SK-N-SH (cell line): ENCODE measurements at places on chromosomes 6 and 20. TPM values are rescaled to one million over a fixed set of nuclear protein-coding genes. Genes with fewer than 3 reads are reported as not detected.

Gene SMLR1
- polyA plus RNA-seq, result 0.03 TPM in 1 of 2 replicates, not detected in the other

Gene SRMS
- polyA plus RNA-seq, result not detected in 2 replicates

- H3K4me3 ChIP-seq, result no peak overlapping the region
- no peak for DNase-seq
- H3K4me1 ChIP-seq, result no peaks in the 10 kb centered on the region
- no peak overlapping the region for H3K27ac ChIP-seq
- H3K27me3 ChIP-seq, result no peaks in the 10 kb centered on the region; the same call in 1 of the 2 replicates
- no peaks in the 10 kb centered on the region for H3K36me3 ChIP-seq
Observed at GRCh38 chr6:147839708-147840610, 331.5 kb downstream of the SAMD5 start.

DNA sequence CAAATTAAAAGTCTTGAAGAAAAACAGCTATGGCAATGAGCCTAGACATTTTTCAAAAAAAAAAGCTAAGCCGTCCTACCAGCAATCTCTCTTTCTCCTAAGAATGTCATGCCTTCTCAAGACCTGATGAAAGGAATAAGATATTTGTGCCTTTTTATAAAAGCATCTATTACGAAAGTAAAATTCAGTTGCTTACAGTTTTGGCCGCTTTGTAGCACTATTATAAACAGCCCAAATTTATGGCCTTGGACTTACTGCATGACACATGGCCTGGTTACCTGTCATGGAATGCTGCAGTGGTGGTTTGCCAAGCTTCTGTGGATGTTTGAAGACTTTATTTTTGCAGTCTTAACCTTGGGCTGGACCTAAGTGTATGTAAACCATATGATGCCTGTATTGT is 22.2 kb upstream of the VAPB start:
- no peak overlapping the region for H3K27ac ChIP-seq
- H3K36me3 ChIP-seq, result peaks cover 42% of the 10 kb centered on the region
- no peak overlapping the region for H3K4me3 ChIP-seq

- no peaks in the 10 kb centered on the region for H3K4me1 ChIP-seq
- no peaks in the 10 kb centered on the region for H3K27me3 ChIP-seq
- H3K36me3 ChIP-seq, result no peaks in the 10 kb centered on the region
- H3K4me3 ChIP-seq, result no peak overlapping the region
Observed at GRCh38 chr6:52157301-52157941, 28.8 kb upstream of the IL17A start.

DNA sequence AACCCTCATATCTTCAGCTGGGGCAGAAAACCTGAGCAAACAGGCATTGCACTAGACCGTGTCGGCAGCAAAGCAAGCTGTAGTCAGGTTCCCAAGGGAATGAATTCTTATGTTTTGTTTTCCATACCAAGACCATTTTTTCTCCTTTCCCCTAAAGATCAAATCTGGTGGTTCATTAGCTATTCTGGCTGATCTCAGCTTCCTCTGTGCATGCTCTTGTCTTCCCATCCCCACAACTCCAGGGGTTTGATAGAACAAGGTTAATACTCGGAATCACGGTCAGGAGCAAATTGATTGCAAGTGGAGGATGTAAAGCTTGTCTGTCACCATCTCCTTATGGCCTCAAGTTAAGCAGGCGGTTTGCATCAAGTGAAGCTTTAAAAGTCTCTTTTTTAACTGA is 778.8 kb downstream of the KIF16B start:
- H3K36me3 ChIP-seq, result no peaks in the 10 kb centered on the region

Gene NFATC2
- 0.13 and 0.36 TPM in 2 replicates for polyA plus RNA-seq

Gene PNPLA1
- polyA plus RNA-seq, result not detected in 2 replicates

Gene RSPO3
- polyA plus RNA-seq, result not detected in 2 replicates

DNA sequence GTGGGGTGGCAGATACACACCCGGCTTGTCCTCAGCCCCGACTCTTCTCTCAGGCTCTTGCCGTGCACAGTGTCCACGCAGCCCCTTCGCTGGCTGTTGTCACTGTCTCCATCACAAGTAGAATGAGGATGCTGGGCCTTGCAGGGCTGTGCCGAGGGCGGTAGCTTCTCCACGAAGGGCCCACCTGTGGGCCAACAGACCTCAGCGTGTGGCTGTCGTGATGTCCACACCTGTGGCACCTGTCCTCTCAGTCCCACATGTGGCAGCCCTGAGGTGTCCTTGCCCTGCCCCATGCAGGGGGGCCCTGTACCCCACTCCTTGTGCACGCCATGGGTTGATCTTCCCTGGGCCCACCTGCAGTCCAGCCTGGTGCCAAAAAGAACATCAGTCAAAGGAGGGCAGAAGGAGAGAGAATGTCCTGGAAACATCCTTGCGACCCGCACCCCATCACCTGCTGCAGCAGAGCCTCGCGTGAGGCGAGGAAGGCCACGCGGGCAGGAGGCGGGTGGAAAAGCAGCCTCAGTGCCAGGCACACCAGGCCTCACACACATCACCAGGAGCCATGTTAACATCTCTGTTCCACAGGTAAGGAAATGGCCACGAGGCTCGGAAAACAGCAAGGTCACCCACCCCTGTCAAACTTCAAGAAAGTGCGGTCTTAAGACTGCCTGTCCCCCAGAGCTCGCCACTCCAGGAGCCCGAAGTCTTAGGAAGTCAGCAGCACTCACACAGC is 22.3 kb upstream of the AFDN start:
- no peaks in the 10 kb centered on the region for H3K27me3 ChIP-seq
- DNase-seq, result no peak
- H3K36me3 ChIP-seq, result no peaks in the 10 kb centered on the region
- no peak overlapping the region for H3K27ac ChIP-seq
- no peak overlapping the region for H3K4me3 ChIP-seq

DNA sequence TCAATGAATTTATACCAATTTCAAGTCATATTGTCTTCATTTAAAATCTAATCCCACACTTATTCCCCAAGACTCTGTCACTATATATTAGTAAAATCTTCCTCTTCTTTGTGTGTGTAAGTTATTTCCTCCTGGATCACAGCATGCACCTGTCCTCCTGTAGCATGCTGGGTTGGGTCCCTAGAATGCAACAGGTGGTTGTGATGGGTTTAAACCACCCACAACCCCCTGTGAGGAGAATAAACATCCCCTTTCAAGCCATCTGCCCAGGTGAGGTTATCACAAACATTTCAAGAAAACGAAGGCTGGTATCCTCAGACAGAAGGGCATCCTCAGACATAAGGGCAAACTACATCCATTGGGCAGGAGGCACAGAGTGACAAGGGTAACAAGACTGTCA is 26.4 kb downstream of the DZANK1 start:
- no peak for DNase-seq
- peaks cover 4% of the 10 kb centered on the region for H3K4me1 ChIP-seq
- H3K4me3 ChIP-seq, result no peak overlapping the region

Gene LAMA5
- polyA plus RNA-seq, result 16.1 and 27.2 TPM in 2 replicates

Gene CCN2
- 486 and 709 TPM in 2 replicates for polyA plus RNA-seq

- H3K36me3 ChIP-seq, result no peaks in the 10 kb centered on the region
- H3K4me1 ChIP-seq, result no peaks in the 10 kb centered on the region
- no peak overlapping the region for H3K4me3 ChIP-seq
- H3K27ac ChIP-seq, result no peak overlapping the region
- no peak for DNase-seq
- no peaks in the 10 kb centered on the region; the same call in 1 of the 2 replicates for H3K27me3 ChIP-seq
Observed at GRCh38 chr6:137914530-137915193, 47.6 kb downstream of the TNFAIP3 start.

DNA sequence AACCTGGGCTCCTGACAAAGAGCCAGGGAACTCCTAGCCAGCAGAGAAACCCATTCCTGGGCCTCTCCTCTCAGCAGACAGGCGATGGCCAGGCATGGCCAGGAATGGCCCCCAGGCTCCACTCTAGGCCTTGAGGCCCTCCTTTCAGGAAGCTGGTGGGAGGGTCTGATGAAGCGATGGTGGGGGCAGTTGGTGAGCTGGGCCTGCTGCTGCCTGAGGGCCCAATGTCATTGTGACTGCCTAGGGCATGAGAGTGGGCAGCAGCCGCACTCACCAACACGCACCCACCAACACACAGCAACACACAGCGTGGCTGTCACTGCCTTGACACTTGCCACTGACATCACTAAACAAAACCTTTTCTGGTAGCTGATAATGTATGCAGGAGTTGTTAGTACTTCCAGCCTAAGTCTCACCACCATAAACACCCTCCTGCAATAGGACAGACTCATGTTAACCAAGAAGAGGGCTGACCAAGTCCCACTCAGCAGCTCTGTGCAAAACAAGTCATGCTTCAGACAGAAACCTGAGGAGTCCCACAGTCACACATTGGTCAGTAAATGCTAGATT is 69.3 kb downstream of the ABHD12 start:
- peaks cover 10% of the 10 kb centered on the region for H3K36me3 ChIP-seq
- no peak for DNase-seq
- H3K27me3 ChIP-seq, result no peaks in the 10 kb centered on the region
- H3K4me3 ChIP-seq, result no peak overlapping the region
- peaks cover 26% of the 10 kb centered on the region for H3K4me1 ChIP-seq

Gene TP53TG5
- polyA plus RNA-seq, result not detected in 2 replicates

DNA sequence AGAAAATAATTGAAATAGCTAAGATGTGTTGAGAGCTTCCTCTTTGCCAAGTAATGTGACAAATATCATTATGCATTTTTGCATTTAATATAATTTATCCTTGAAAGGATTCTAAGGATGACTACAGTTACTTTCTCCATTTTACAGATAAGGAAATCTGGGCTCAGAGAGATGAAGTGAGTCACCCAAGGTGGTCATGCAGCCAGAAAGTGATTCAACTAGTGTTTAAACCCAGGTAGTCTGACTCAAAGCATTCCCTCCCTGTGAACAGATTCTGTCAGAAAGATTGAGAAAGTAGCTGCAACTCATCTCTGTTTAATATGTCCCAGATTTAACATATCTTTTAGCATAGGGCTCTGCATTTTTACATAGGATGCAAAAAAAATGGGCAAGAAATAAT is 28.1 kb downstream of the NRSN1 start:
- H3K4me1 ChIP-seq, result no peaks in the 10 kb centered on the region
- DNase-seq, result no peak
- H3K27me3 ChIP-seq, result no peaks in the 10 kb centered on the region
- no peak overlapping the region for H3K27ac ChIP-seq

Gene PROKR2
- polyA plus RNA-seq, result 0.13 and 0.44 TPM in 2 replicates
